NCI-H1092 (cell line): ENCODE measurements at places on chromosomes 5 and 9.

- no peak for DNase-seq
These were observed 20.5 kb upstream of the CDKN2AIPNL start for GRCh38 chr5:134432174-134432573.

GRCh38 chr5:52692039-52692438 is 95.7 kb upstream of the ITGA1 start:
- DNase-seq, result no peak

- no peak for DNase-seq
These were observed 40.3 kb upstream of the FBP1 start for GRCh38 chr9:94679587-94679986.

DNA sequence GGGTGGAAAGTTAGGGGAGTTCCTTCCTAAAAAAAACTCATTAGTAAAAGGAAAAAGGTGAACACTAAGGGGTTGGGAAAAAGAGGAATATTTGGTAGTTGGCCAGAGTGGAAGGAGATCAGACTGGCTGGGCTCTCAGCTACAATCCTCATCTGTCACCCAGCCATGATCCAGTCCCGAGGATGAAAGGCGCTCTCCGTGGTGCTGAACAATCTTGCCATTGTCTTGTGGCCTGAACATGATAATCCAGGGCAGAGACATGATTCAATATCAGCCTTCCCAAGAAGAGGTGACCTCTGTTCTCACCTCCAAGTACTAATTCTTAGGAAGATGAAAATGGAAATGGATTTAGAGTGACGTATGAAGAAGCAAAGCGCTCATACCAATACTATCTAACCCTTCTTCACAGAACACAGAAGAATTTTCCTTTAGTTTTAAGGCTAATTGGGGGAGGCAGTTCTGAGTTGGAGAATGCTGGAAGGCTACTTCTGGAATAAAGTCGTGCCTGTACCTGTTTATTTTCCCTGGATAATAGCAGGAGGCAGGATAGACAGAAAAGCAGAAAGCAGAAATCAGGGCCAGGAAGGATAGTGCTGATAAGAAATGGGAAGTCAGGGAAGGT is 36.6 kb upstream of the MYORG start:
- DNase-seq, result no peak

DNA sequence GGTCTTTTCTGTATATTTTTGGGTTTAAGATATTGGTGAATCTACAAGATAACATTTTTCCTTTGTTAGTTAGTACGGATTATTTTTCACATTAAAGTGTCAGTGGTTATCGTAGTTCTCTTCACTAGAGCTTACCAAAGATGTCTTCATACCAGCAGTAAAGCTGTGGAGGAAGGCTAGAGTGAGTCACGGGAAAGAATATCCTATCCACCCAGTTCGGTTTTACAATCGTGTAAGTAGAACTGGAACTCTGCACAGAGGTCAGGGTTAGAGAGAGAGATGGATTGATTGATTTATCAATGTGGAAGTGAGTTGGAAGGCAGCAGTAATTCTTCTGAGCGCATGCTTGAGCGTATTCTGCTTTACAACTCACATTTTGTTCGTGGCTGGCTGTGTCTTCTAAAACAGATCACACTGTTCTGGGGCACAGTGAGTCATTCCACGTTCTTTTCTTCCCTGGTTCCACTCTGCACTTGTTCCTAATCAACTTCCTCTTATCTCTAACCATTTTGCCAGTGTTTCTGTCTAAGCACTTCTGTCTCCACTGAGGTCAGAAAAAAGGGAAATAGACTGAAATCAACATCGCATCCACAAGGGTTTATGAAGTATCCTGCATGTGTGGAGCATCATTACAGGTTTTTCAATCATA is 86.5 kb upstream of the ARRDC3 start:
- no peak for DNase-seq

DNA sequence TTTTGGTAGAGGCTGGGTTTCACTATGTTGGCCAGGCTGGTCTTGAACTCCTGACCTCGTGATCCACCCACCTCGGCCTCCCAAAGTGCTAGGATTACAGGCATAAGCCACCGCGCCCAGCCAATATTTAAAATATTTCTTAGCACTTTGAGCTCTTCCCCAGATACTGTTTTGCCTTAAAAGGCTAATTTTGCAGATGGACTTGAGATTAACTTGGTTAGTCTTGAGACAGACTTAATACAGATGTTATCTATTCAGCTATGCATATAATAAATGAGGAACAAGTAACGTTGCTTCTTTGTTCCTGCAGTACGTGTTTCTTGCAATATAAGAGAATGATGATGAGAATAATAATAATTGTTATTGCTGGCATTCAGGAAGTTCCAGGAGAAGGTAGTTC is 56.3 kb downstream of the PCSK5 start:
- DNase-seq, result no peak

DNA sequence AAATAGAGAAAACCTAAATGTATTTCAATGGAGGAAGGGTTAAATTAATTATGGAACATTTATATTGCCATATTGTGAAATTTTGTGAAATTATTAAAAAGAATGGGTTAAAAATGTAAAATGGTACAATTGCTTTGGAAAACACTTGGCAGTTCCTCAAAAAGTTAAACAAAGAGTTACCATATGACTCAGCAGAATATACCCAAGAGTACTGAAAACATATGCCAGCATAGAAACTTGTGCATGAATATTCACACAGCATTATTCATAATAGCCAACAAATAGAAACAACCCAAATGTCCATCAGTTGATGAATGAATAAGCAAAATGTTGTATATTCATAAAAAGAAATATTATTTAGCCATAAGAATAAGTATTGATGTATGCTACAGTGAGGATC is 181.0 kb upstream of the MAST4 start:
- no peak for DNase-seq

GRCh38 chr5:171882118-171882517 is 96.5 kb downstream of the SMIM23 start:
- no peak for DNase-seq

GRCh38 chr9:120465685-120466407 is 114.1 kb downstream of the CDK5RAP2 start:
- no peak for DNase-seq

- no peak for DNase-seq
These were observed 89.3 kb upstream of the TNC start for GRCh38 chr9:115207003-115207836.

DNA sequence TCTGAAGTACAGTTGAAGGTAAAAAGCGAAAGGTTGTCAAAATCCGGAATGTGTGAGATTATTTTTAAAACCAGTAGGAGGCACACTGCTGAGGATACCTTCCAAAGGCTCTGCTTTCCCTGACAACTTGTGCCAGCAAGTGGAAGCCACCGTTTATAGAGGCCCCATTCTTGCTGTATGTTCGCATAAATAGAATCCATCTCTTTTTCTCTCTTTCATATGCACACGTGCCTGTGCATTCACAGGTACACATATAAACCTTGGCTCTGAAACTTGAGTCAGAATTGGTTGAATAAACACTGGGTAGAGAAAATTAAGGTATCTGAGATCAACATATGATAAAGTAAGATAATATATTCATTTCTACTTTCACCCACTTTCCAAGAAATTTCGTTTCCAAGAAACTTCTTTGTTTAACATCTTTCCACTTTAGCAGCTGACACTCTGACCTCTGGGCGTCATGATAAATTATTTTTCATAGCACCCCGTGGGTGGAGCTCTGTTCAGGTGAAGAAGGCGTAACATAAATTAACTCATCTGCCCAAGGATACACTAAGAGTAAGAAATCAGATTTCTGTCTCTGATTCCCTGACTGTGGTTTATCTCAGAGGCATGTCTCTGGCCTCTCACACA is 63.7 kb upstream of the RICTOR start:
- no peak for DNase-seq

GRCh38 chr5:132525299-132525724 is 18.0 kb downstream of the IL5 start:
- no peak for DNase-seq

GRCh38 chr5:163677092-163677491 is 171.7 kb downstream of the MAT2B start:
- no peak for DNase-seq

DNA sequence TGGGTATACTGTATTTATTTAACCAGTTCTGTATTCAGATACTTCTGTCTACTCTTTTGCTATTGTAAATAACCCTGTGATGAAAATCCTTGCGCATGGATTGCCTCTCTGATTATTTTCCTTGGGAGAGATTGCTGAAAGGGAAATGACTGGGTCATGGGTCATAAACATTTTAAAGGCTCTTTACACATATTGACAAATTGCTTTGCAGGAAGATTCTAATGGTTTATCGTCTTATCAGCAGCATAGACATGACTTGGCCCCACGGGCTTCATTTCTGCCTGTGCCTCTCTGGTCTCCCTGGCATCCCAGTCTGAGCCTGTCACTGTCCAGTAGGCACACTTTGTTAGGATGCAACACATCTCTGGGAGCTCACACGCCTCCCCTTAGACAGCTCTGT is 52.3 kb downstream of the RGS3 start:
- no peak for DNase-seq

DNA sequence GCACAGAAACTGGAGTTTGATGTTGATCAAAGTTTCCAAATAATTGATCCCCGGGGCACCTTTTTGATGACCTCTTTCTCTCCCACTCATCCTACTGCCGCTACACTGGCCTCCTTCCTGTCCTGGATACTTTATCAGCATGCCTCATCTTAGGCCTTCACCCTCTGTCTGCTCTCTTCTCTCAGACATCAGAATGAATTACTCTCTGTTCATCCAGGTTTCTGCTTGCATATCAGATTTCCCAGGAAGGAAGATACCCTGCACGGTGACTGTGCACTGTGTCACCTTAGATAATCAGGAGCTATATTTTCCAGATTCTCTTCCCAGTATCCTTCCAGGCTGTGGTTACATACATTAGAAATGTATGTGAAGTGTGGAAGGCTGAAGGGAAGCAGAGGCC is 397.0 kb downstream of the DIRAS2 start:
- DNase-seq, result no peak

GRCh38 chr5:106880656-106881055 is 790.1 kb downstream of the EFNA5 start:
- no peak for DNase-seq

DNA sequence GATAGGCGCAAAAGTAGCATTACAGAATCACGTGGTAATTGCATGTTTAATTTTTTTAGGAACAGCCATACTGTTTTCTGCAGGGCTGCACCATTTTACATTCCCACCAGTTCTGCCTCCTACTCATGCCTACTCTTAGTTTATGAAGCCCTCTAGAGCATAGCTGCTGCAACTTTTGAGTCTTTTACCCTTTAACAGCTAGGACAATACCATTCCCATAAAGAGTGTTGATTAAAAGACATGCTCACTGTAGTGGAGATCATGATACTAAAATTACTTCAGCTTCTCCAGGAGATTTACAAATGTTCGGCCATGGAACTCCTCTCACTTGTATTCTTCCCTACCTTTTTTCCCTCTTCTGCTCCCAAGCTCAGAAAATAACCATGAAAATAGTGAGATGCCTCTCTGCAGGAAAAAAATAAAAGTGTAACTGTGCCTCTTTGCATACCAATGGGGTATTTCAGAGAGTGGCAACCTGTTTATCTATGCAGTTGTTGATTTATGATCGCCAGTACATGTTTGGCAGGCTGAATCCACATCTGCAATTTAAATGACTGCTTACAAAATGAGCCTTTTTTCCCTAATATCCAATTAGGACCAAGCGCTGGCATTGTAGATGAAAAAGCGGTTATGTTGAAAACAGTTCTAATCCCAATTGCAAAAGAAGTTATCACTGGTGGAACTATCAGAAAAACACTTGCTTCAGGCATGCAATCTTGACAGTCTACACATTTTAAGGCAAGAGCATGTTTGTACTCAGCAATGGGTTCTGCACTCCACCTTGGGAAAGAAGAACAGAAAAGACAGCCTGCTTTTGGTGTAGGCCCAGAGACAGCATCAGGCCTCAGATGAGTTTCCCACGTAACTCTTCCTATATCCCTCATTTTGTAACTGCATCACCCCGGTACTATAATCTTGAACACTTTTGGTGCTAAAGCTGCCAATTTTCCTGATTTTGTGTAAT is 131.1 kb downstream of the ADAMTSL1 start:
- no peak for DNase-seq

DNA sequence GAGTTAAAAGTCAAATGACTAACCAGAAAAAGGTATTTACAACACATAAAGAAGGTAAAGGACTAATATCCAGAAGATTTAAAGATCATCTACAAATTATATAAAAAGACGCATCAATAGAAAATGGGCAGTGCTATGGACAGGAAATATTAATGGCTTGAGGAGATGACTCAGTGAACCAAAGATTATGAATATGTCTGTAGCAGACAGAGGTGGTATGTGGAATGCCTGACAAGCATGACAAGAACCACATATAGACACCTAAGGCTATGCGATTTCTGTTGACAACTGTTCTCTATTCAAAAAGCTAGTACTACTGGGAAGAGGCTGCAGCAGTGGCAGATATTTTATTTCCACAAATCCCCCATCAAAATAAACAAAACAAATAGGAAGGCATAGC is 177.0 kb upstream of the SH3GL2 start:
- DNase-seq, result no peak

GRCh38 chr5:133294380-133294779 is 242.6 kb downstream of the HSPA4 start:
- no peak for DNase-seq

DNA sequence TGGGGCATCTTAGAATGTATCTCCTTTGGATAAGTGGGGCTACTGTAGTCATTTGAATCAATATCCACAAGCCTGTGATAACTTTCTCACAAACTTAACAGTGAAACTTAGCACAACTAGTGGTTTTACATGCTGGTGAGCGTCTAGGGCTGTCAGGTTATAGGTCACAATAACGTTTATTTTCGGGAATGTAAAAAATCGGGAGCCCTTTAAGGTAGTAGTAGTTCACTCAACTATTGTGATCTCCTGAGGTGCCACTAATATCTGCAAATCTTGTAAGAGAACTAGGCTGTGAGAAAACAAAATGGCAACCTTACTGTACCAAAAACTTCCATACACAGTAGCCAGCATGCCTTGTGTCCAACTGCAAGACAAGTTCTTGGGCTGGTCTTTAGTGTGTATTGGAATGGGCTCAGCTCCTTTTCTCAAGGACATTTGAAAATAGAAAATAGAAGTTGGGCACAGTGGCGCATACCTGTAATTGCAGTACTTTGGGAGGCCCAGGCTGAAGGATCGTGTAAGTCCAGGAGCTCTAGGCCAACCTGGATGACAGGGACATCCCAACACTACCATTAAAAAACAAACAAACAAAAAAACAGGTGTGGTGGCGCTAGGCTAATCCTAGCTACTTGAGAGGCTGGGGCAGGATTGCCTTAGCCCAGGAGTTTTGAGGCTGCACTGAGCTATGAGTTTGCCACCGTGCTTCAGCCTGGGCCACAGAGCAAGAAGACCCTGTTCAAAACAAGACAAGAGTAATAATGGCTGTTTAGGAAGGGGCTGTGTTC is 5.2 kb upstream of the PKN3 start:
- no peak for DNase-seq

DNA sequence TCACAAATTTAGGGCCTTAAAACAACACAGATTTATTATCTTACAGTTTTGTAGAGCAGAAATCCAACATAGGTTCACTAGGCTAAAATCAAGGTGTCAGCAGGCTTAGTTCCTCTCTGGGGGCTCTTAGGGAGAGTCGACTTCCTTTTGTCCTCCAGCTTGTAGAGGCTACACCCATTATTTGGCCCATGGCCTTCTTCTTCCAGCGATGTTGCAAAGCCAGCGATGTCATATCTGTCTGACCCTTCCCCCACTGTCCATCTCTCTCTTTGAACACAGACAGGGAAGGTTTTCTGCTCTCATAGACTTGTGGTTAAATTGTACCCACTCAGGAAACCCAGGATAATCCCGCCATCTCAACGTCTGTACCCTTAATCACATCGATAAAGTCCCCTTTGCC is 60.3 kb upstream of the SHB start:
- no peak for DNase-seq
